ENCODE measurements at places on chromosomes 16 and 17. TPM values are rescaled to one million over a fixed set of nuclear protein-coding genes. Genes with fewer than 3 reads are reported as not detected.

The GNGT2 gene
- total RNA-seq = not detected

The SPIRE2 gene
- total RNA-seq = 5.8 TPM

The ZDHHC1 gene
- total RNA-seq = 9.6 TPM

The MEIOB gene
- 3.8 TPM for total RNA-seq

The GCGR gene
- total RNA-seq = not detected

The MRPL27 gene
- 90.3 TPM for total RNA-seq

The CCL1 gene
- not detected for total RNA-seq

The KRTAP2-3 gene
- total RNA-seq = 2.6 TPM

The FAM117A gene
- 6.0 TPM for total RNA-seq

The IKZF3 gene
- not detected for total RNA-seq
